ENCODE measurements at places on chromosomes 16 and 17. TPM values are rescaled to one million over a fixed set of nuclear protein-coding genes. Genes with fewer than 3 reads are reported as not detected.

DNA sequence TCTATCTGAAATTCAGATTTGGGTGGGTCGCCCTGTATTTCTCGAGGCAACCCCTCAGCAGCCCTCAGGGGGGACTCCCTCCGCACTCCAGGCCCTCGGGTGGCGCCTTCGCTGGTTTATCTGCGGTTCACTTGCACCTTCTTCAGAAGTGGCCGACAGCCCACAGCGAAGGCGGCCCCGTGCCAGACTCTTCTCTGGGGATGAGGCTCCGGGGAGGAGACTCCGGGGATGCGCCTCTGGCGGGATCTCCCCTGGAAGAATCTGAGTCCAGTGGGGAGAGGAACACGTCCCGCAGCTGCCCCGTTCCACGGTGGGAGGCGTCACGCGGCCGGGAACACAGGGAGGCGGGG, 63.9 kb upstream of the DNAJA2 start:
- no peak for DNase-seq

DNA sequence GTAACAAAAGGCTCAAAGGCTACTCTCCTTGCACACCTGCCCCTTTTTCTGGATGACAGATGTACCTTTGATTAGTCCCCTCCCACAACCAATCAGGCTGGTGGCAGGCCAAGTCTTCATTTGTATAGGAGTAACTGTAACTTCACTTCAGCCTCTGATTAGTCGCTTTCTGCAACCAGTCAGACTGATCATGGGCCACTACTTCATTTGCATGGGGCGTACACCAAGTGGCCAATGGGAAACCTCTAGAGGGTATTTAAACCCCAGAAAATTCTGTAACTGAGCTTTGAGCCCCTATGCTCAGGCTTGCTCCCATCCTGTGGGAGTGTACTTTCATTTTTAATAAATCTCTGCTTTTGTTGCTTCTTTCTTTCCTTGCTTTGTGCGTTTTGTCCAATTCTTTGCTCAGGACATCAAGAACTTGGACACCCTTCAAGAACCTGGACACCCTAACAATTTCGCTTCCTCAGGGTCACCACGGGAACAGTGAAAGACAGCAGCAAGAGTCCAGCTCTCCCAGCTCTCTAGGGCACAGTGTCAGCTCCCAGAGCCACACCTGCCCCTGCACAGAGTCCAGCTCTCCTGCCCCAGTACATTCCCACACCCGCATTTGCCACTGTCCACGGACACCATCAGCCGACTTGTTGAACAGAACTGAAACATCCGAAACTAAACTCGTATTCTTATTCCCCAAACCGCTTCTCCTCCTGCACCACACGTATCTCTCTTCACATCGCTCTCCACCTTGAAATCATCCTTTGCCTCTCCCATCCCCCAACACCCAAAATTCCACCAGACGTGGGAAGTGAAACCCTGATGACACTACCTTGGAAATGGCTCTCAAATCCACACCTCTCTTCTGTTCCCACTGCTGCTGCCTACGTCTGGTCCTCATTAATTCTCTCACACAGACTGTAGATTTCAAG, 53.4 kb downstream of the ABCC12 start:
- DNase-seq: no peak

MT1G gene
- polyA plus RNA-seq: not detected

CD300LB gene
- not detected for polyA plus RNA-seq

SHPK gene
- polyA plus RNA-seq: 6.9 TPM

DNA sequence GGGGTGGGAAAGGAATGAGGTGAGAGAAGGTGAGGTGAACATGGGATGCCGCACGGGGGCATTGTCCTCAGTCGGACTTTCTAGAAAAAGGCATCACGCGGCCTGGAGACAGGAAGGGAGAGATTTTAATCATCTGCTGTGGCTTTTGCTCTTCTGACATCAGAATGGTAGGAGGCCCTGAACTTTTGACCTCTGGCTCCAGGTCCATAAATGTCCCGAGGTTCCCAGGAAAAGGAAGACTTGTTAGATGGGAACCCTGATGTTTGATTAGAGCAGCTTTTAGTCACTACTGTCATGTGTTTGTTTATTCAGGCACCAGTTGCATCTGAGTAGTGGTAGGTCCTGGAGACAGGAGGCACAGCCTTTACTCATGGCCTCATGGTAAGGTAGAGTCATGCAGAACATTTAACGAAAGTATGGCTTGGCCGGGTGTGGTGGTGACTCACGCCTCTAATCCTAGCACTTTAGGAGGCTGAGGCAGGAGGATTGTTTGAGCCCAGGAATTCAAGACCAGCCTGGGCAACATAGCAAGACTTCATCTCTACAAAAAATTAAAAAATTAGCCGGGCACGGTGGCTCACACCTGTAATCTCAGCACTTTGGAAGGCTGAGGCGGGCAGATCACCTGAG, 203.1 kb downstream of the MSI2 start:
- no peak for DNase-seq

DNA sequence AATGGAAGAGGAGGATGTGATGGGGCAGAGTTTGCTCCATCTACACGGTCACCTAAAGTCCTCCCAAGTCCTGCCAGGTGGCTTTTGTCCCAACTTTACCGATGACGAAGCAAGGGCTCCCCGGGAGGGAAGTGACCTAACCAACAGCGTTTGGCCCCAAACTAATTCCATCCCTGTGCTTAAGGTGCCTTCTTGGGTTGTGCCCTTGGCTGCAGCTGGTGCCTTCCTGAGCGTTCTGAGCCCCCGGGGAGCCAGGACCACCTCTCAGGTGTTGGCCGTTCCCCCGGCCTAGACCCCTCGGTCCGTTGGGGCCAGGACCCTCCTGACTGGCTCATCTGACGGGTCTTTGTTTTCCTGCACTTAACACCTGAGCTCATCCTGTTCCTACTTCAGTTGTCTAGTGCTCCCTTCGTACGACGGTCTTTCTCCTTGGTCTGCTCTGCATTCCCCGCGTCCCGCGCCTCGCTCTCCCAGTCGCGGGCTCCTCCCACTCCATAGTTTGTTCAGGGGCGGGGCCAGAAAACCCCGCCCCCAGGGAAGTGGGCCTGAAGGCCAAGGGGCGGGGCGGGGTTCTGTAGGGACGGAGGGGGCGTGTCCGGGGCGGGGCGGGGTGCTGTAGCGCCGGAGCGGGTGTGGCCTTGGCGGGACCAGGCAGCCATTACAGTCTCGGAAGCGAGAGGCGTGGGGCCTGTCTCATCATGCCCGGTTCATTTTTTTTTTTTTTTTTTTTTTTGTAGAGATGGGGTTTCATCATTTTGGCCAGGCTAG, 822 bp upstream of the ZSCAN10 start:
- peak; percentile 85 for DNase-seq

GRCh38 chr17:66717641-66718058, 117.3 kb upstream of the CACNG5 start:
- DNase-seq: no peak

- DNase-seq: no peak
Measured at GRCh38 chr17:68564415-68565111, 36.6 kb downstream of the FAM20A start.

KRTAP16-1 gene
- not detected for polyA plus RNA-seq

DNA sequence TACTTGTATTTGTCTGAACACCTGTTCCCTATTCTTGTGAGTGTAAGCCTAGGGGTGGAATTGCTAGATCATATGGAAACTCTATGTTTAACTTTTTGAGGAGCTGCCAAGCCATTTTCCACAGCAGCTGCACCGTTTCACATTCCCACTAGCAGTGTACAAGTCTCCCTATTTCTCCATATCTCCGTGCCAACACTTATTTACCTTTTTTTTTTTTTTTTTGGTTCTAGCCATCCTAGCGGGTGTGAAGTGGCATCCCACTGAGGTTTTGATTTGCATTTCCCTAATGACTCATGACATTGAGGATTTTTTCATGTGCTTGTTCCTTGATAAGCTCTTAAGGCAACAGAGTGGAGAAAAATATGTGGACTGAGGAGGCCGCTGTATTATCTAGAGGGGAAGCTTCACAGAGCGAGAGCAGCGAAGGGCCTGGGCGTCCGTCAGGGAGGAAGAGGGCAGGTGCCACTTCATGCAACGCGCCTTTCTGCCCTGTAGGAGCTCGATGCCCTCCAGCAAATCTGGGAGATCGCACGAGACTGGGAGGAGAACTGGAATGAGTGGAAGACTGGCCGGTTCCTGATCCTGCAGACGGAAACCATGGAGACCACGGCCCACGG, 50.0 kb downstream of the DNAH2 start:
- no peak for DNase-seq

- DNase-seq: peak; percentile 38
Measured at GRCh38 chr17:82272495-82273326, 789 bp downstream of the CSNK1D start.

HBM gene
- polyA plus RNA-seq: not detected

SMG1 gene
- polyA plus RNA-seq: 11.9 TPM

All from CD4-positive, CD25-positive, alpha-beta regulatory T cell (primary cell).